T47D (cell line): ENCODE measurements at places on chromosomes 13 and 19.

GRCh38 chr13:85312071-85312470, 487.1 kb downstream of the SLITRK6 start:
- no peak for DNase-seq

DNA sequence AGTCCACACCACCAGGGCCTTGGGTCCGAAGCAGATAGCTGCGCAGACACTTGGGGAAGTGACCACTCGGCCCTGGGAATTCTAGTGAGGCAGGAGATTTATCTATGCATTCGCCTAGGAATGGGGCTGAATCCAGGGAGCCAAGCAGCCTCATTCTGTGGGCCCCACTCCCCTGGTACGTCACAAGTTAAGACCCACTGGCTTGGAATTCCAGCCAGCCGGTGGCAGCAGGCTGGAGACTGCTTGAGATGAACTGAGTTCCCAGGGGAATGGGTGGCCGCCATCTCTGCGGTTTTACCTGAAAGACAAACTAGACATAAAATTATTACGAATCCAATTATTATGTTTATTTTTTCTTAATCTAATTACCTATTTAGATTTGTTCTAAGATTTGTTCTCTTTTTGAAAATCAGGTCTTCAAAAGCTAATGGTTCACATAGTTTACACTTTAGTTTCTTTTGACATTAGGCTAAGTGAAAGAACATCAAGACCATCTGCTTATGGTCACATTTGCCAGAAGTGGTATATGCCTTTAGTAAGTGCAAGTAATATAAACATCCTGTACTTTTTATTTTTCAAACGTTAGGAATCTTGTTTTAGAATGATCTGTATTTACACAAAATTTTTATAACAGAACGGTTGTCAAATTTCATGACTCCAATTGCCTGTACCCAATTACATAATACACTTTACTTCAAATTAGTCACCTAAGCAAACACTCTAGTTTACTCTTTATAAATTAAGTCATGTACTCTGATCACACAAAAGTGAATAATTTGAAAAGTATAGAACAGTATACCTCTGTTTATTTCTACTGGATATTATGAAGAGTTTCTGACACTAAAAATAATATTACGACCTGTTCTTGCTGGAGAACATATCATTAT, 74.4 kb downstream of the SLITRK6 start:
- no peak for DNase-seq

- no peak for DNase-seq
These were observed 14.0 kb upstream of the ZNF506 start for GRCh38 chr19:19835560-19836038.

DNA sequence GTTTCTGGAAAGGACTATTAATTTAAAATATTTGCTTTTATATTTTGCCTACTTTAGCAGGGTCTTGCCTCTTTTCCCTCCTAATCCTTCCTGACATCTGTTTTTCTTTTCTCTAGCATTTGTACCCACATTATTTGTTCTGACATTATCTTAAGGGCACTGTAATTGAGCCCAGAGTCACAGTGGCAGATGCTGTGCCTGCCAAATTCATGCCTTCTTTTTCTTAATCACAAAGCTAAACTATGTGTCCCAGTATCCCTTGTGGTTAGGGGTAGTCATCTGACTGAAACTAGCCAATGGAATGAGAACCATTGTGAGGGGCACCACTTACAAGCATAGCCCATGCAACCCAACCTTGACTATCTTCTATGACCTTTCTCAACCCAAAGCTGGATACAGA, 562.9 kb downstream of the MYO16 start:
- DNase-seq = no peak

- DNase-seq = no peak
These were observed 34.9 kb upstream of the FXYD3 start for GRCh38 chr19:35080613-35081170.

DNA sequence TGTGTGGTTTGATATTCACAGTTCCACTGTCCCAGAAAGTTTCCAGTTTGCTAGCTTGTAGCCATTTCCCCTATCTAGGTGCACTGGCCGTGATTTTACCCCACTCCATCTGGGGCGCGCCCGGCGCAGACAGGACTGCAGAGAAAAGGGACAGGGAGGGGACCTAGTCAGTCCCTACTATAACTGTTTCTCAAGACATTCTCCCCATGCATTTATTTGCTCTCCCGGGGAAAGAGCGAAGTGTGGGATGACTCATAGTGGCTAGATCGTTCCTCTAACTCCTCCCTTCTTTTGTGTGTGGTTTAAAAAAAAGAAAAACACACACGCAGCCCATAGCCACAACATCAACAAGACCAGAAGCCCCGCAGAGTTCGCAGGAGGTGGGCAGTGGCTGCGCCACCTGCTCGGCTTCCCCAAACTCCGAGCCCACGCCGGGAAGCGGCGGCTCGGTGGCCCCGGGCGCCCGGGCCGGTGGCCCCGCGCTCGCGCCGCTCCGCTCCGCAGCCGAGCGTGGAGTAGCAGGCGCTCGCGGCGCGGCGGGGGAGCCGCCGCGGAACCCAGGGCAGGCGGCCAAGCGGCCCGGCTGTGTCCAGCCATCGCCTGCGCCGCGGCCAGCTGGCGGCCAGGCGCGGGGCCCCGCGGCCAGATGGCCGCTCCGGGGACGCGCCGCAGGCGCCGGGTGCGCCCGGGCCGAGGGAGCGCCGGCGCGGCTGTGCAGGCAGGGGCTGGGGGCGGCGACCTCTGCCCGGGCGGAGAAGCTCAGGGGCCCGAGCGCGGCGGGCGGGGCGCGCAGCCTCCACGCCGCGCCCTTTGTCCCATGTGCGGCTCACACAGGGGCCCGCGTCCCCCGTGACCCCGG, 653 bp downstream of the TMTC4 start:
- peak; percentile 43 for DNase-seq

- DNase-seq = peak; percentile 73
These were observed 14.1 kb downstream of the PROSER1 start for GRCh38 chr13:39023761-39024160.

DNA sequence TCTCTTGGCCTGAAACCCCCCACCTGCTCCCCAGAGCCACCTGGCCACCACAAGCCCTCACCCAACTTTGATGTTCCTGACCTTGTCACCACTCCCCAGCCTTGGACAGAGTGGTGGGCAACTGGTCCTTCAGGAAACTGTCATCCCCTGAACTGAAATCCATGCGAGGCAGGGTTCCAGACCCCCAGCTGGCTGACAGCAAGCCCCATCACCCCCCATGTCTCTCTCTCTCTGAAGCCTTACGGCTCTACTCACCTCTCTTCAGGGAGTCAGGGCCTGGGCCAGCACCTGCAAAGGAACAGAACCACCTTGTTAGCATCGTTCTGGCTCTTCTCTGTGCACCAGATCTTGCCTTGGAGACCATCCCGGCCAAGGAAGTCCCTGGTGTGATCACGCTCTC, 2.6 kb downstream of the LRFN1 start:
- DNase-seq = no peak

DNA sequence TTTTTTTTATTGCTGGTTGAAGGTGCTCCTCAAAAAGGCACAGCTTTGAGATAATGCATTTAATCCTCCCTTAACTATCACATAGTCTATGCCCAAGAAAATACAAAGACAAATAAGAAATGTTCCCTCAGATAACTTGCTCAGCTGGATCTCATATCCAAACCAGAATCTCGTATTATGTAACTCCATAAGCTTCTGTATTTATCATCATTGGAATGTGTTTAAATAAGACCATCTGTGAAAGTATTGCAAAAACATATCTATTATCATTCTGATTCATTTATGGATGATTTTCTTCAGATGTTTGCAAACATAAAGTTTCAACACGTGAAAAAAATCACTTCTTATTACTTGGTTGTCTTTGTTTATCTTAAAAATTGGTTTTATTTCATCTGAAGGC, 190.9 kb downstream of the IRS2 start:
- no peak for DNase-seq

DNA sequence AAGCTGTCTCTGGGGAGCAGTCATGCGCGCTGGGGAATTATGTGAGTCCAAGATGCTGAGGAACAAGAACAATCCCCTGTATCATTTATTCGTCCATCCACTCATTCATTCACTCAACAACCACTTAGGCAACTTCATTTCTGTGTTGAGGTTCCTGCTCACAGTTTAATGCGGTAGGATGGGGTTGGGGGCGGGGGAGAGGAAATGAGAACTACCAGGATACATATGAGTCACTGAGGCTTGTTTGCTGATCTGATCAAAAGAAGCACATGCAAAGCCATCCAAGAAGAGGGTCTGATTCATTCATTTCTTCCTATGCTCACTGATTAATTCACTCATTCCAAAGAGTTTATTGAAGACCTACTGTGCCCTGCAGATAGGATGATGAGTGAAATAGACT, 20.9 kb downstream of the ZNF536 start:
- no peak for DNase-seq

GRCh38 chr19:48726556-48726955, 7.0 kb upstream of the MAMSTR start:
- DNase-seq = no peak

DNA sequence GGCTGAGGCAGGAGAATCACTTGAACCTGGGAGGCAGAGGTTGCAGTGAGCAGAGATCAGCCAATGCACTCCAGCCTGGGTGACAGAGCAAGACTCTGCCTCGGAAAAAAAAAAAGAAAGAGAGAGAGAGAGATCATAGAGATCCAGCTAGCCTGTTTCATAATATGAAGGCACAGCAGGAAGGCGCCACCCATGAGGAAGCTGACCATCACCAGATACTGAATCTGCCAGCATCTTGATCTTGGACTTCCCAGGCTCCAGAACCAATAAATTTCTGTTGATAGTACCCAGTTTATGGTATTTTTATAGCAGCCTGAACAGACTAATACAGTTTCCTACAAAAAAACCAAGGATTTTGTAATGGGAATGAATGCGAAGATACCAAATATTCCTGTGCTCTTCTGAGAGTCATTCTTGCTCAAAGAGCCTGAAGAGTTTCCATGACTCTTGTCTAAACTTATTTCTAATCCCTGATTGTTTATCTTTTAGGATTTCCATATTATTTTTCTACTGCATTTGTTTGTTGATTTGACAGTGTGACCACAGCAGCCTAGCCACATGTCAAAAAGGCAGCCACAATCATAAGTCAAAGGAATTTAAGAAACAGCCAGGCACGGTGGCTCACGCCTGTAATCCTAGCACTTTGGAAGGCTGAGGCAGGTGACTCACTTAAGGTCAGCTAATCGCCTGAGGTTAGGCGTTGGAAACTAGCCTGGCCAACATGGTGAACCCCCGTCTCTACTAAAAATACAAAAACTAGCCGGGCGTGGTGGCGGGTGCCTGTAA, 37.7 kb upstream of the PDCD5 start:
- no peak for DNase-seq

DNA sequence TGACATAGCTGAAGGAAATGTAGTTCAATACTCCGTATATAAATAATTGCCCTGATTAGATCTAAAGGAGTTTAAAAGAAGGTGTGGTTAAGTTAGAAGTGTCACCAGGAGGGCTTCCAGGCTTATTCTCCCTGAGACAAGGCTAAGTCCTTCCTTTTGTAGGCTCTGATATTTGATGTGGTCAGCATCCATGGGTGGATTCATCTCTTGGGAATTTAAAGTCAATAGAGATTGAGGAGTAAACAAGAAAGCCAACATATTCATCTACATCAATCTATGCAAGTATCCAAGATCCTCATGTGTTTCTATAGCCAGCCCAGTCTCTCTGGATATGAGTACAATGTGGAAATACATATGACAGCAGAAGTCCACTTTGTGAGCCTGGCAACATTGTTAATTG, 76.8 kb downstream of the KCTD12 start:
- DNase-seq = no peak

DNA sequence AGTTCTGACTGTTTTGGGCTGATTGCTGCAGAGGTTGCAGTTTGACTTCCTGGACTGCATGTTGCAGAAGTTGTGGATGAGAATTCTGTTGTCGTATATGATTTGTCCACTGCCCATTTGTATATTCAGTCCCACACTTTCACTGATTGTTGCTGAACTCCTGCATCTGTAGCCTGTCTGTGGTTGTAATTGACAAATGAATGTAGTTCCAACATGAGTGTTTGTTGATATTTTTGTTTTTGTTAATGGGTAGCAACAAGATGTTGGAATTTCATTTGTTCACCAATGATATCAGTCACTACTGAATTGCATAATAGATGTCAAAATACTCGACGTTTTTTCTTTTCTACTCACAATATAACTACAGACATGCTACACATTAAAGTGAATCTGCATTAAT, 533.9 kb downstream of the DCT start:
- no peak for DNase-seq

GRCh38 chr19:28235606-28236125, 977.3 kb downstream of the UQCRFS1 start:
- no peak for DNase-seq

- no peak for DNase-seq
These were observed 253.3 kb downstream of the LIG4 start for GRCh38 chr13:107961849-107962608.

DNA sequence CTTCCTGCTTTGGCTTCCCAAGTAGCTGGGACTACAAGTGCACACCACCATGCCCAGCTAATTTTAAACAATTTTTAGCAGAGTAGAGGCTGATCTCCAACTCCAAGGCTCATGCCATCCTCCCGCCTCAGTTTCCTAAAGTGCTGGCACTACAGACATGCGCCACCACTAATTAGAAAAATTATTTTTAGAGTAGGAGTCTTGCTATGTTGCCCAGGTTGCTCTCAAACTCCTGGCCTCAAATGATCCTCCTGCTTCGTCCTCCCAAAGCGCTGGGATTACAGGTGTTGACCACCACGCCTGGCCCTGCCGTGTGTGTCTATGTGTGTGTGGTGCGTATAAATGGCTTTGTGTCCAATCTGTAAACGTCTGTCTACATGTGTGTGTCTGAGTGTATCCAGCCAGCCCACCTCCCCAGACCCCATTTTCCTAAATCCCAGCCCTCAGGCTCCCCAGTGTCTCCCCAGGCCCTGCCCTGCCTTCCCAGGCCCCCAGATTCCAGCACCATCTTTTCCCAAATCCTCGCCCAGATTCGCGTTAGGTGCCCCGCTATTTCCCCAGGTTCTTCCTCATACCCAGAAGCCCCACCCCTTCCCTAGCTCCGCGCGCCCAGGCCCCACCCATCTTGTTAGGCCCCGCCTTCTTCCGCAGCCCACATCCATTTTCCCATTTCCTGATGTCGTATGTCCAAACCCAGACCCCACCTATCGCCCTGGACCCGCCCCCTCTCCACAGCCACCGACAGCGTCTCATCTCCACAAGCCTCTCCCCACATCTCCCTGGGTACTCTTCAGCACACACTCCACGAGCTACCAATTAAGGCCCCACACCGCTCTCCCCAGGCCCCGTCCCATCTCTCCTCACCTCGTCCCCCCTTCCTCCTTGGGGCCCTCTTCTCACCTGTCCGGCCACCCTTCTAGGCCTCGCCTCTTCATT, 24.9 kb downstream of the SLC8A2 start:
- DNase-seq = peak; percentile 74

- DNase-seq = no peak
These were observed 7.8 kb upstream of the KLK14 start for GRCh38 chr19:51090471-51090870.

DNA sequence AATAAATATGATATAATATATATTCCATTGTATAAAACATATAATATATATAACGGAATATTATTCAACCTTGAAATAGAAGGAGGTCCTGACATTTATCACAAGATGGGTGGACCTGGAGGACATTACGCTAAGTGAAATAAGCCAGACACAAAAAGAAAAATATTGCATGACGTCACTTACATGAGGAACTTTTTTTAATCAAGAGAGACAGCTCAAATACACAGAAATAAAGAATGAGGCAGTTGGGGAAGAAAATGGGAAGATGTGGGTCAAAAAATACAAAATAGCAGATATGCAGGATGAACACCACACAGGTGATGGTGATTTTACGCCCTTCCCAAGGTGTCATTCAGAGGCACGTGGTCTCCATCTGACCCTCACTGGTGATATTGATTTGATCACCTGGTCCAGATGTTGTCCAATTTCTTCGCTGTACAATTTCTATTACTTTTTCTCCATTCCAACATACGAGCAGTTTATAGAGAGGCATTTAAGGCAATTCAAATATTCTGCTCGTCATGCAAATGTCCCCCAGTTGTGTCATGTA, 513 bp upstream of the ZNF317 start:
- peak; percentile 4 for DNase-seq
